ENCODE measurements at places on chromosomes 12 and 14.

DNA sequence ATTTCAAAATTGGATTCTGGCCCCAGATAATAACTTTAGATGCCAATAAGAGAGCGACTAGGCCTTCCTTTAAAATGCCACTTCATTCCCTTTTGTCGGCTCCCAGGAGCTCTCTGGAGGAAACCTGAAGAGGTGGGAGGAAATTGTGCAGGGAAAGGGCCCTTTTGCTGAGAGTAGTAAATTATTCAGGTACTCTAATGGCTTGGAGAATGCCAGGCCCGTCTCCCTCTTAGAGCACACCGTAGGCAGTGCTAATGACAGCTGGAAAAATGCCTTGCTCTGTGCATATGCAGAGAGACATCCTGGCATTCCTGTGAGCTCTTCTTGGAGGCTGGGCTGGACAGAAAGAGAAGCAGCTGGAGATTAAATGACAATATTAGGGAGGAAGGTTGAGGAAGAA, 115.0 kb upstream of the RPH3A start:
- no peak for DNase-seq

GRCh38 chr12:101642115-101643067, 47.6 kb downstream of the MYBPC1 start:
- no peak for DNase-seq

- DNase-seq: no peak
Observed at GRCh38 chr14:30035361-30035760, 107.7 kb upstream of the PRKD1 start.

GRCh38 chr12:89416049-89416792, 63.9 kb upstream of the DUSP6 start:
- no peak for DNase-seq

GRCh38 chr12:96044017-96044942, 8.9 kb upstream of the LTA4H start:
- peak; percentile 13 for DNase-seq

DNA sequence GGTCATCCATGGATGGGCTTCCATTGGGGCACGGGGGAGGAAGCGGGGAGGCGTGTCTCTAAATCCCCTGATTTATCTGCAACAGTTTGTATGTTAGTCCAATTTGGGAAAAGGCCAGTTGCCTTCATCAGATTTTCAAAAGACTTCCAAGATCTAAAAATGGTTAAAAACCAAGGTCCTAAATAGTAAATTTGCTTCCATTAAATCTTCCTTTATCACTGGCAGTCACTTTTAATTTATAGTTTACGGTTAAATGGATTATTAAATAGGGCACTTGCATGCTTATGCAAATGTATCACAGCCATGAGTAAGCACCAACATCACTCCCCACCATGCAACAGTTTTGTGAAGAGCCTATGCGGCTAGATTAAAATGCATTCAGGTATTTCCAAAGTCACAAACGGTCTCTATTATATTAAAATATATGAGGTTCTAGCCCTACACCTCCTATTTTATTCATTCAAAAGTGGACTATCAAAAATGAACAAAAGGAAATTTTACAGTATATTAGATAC, 108.2 kb upstream of the GPHB5 start:
- no peak for DNase-seq

- no peak for DNase-seq
Observed at GRCh38 chr12:107405436-107405835, 280.2 kb upstream of the PWP1 start.

- DNase-seq: no peak
Observed at GRCh38 chr14:51336734-51337133, 96.7 kb downstream of the TMX1 start.

DNA sequence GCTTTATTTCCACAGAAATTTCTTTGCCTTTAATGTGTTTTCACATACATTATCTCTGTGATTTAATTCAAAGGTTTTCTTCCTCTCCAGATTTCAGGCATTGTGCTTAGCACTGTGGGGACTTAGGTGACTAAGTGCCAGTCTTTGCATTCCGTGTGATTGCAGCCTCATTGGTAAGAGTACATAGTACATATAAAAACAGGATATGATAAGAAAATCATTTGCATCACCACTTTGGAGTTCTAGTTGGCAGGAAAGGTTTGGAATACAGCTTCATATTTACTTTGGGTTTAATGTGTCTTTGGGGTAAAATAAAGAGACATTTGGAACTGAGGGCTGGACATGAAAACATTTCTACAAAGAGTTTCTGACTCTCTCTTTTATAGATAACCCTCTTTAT, 37.8 kb upstream of the C12orf75 start:
- no peak for DNase-seq

GRCh38 chr14:90275458-90275814, 19.1 kb downstream of the PSMC1 start:
- DNase-seq: no peak

DNA sequence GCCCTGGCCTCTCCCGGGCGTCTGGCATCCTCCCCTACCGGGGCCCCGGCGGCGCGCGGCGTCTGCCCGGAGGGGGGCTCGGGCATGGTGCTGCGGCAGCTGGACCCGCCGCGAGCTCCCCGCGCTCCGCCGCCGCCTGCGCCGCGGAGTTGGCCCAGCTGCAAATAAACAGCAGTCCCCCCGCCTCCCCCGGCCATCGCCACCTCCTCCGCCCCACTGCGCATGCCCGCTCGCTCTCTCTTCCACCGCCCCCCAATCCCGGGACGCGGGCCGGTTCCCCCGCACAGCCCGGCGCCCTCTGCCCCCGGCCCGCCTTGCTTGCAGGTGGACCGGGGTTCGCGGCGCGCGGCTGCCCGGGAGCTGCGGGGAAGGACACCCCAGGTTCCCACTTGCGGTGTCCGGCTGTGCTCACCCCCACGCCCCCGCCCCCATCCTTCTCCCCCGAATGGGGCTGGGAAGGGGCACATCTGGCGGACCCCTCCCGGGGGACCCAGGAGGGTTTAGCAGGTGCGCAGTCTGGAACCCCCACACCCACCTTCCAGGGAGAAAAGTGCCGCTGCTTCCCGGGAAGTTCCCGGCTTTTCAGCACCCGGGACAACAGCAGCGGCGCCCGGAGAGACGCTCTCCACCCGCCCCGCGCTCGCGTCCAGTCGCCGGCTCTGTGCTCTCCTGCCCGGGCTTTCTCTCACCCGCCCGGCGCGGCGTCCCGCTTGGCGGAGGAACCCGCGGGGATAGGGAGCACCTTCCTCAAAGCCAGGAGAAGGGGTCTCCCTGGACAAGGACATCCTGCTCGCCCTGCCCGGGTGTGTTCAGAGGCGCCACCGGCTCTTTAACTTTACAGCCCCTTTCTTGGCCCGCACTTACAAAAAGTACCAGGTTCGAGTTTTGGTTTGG, at the start of gene TMTC1:
Gene TMTC1, minus strand, starts transcription at position 170 of the 894 bp plus-strand sequence. CDS start 191 bp downstream, outside the sequence.
- no peak for DNase-seq

DNA sequence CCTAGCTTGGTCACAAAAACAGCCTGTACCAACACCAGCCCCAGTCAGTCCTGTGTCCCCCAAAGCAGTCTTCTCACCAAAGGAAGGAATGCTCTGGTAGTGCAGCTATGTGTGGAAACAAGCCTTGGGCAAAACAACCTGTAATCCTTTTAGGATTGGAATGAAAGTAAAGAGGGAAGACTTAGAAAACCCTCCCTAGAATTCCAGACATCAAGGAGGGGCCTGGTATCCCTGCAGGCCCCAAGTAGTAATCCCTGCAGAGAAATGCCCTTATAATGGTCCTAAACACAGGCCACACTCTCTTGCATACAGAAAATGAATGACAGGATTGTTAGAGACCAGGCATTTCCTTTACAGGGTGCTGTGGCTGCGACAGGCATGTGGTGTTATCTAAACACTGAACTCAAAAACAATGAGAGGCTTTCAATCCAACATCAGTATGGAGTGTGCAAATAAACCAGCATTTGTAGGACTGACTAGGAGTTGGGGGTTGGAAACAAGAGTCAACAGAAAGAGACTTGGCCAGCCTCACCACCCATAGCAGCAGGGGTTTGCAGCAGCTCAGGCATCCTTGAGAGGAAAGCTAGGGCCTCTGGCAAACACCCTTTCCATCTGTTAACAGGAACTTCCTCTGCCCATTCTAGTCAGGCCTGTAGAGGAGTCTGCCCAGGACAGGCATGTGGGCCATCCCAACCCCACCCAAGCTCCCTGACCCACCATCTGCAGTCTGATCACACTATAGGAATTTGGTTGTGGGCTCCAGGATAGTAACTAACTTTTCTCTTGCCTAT, 59.1 kb downstream of the DCAF5 start:
- peak; percentile 26 for DNase-seq

DNA sequence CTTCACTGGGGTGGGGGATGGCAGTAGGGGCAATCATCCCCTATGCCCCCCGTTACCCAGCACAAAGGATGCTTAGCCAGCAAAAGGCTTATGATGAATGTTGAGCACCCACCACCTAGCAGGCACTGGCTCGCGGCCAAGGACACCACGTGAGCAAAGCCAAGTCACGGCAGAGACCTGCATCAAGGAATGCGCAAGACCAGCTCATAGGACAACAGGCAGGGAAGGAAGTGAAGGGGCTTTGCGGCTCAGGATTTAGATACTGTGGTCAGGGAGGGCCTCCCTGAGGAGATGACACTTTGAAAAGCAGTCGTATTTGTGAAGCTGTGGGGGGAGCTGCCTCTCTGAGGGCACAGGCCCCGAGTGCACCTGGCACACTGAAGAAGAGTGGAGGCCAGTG, 32.8 kb downstream of the SH2B3 start:
- DNase-seq: peak; percentile 87

DNA sequence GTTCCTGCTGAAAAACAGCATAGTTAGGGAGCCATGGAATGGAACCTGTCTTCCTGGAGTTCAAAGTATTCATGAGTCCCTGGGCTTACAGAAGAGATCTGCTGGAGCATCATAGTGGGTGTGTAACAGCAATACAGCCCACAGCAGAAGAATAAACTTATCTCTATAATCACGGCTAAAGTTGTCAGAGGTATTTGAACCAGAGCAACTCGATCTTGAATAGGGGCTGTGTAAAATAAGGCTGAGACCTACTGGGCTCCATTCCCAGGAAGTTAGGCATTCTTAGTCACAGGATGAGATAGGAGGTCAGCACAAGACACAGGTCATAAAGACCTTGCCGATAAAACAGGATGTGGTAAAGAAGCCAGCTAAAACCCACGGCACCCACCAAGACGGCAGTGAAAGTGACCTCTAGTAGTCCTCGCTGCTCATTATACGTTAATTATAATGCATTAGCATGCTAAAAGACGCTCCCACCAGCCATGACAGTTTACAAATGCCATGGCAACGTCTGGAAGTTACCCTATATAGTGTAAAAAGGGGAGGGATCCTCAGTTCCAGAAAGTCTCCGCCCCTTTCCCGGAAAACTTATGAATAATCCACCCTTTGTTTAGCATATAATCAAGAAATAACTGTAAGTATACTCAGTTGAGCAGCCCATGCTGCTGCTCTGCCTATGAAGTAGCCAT, 223.4 kb downstream of the PCNX1 start:
- DNase-seq: no peak

GRCh38 chr14:99757331-99758070, 35.7 kb upstream of the EML1 start:
- DNase-seq: no peak

DNA sequence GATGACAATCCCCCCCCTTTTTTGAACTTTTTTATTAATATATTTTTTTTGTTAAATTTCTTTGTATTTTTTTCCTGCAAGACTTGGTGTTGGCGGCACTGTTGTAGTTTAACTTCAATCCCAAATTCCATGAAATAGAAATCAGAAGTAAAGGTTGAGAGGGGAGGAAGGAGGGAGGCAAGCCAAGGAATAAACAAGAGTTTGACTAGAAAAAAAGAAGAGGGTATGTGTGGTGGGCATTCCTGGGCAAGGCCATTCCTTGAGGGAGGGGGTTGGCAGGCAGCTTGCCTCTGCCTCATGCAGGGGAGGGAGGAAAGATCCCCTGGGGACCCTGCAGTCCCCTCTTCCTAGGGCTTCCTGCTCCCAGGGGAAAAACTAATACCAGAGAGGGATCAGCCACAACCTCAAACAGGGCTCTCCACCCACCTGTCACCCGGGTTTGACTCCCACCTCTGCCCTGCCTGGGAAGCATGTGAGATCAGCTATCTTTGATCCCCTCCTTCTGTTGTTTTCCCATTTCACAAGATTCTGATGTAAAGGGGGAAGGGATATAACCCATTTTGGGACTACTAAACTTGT, 519 bp upstream of the AP1G2 start:
- DNase-seq: no peak

DNA sequence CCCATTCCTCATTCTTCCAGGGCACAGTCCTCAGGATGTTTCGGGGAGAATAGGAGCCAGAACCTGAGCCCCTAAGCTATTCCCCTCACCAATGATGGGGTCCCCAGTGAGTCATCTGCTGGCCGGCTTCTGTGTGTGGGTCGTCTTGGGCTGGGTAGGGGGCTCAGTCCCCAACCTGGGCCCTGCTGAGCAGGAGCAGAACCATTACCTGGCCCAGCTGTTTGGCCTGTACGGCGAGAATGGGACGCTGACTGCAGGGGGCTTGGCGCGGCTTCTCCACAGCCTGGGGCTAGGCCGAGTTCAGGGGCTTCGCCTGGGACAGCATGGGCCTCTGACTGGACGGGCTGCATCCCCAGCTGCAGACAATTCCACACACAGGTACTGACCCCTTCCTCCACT, 1.3 kb downstream of the SLC39A5 start:
- no peak for DNase-seq

GRCh38 chr14:64628940-64629408, 75.2 kb upstream of the PLEKHG3 start:
- no peak for DNase-seq

DNA sequence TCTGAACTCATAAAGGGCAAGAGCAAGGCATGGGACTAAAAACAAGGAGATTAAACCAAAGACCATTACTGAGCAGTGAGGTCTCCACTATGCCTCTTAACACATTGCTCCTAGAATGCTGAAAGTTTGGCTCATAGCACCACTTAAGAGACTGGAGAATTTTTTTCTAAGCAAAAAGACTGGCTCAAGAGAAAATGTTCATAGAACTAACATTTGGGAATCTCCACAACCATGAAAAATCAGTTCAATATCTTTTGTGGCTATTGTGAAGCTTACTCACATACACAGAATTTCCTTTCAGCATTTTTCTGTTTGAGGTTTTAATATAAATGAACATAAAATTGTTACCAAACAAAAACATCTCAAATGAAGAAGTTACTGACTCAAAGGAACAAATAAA, 255.8 kb downstream of the CCDC91 start:
- no peak for DNase-seq

DNA sequence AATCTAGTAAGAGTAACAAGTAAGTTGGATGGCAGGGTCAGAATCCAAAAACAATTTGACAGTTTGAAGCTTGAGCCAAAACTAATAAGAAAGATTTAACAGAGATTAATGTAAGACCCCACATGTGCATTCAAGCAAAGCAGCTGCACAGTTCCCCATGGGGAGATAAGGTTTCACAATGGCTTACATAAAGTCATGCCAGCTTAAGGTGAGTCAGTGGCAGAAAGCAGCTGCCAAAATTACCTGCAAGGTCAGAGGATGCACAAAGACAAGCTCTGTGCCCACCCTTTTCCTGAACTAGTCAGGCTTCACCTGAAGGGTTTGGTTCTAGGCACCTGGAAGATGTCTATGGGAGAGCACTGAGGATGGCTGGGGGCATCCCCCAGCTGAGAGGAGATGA, 36.6 kb upstream of the KRT77 start:
- no peak for DNase-seq

- no peak for DNase-seq
Observed at GRCh38 chr12:57254506-57255280, 3.7 kb upstream of the STAC3 start.
